ENCODE measurements at places on chromosomes 6 and 20.
A peak's percentile ranks its signal among the peaks of the same experiment; 100 is the strongest.

DNA sequence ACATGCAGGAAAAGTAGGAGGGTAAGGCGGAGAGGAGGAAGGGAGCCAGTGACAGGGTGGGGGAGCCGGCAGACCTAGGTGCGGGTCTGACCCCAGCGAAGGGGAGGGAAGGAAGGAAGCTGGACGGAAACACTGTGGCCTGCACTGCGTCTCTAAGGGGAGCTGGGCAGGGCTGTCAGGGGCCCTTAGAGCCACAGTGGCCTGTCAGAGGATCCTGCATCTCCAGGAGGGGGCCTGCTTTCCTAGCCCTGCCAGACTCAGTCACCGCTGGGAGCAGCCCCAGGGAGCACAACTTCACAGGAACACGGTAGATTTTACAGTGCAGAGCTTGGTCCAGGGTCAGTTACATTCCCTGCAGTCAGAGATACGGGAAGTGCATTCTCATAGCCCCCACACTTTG, 118.2 kb downstream of the PACRG start:
- no peak for DNase-seq

- no peak for DNase-seq
These were observed 17.1 kb upstream of the CALHM6 start for GRCh38 chr6:116444092-116444491.

GRCh38 chr6:50966986-50967385, 148.3 kb downstream of the TFAP2B start:
- DNase-seq: no peak

GRCh38 chr20:3687655-3688054, 5.8 kb upstream of the ADAM33 start:
- no peak for DNase-seq

GRCh38 chr6:40931931-40932330, 107.1 kb downstream of the UNC5CL start:
- DNase-seq: no peak

- no peak for DNase-seq
These were observed 10.4 kb upstream of the RNF182 start for GRCh38 chr6:13914351-13914750.

GRCh38 chr6:154232013-154232910, 124.3 kb downstream of the IPCEF1 start:
- DNase-seq: no peak

DNA sequence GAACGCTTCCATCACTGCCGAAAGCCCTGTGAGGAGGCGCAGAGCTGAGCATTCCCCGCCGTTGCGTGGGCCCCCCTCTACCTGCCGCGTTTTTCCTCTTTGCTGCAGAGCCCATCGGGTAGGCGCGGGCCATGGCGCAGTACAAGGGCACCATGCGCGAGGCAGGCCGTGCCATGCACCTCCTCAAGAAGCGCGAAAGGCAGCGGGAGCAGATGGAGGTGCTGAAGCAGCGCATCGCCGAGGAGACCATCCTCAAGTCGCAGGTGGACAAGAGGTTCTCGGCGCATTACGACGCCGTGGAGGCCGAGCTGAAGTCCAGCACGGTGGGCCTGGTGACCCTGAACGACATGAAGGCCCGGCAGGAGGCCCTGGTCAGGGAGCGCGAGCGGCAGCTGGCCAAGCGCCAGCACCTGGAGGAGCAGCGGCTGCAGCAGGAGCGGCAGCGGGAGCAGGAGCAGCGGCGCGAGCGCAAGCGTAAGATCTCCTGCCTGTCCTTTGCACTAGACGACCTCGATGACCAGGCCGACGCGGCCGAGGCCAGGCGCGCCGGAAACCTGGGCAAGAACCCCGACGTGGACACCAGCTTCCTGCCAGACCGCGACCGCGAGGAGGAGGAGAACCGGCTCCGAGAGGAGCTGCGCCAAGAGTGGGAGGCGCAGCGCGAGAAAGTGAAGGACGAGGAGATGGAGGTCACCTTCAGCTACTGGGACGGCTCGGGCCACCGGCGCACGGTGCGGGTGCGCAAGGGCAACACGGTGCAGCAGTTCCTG, 693 bp downstream of the FAM50B start:
- no peak for DNase-seq

- DNase-seq: no peak
These were observed 454 bp downstream of the L3MBTL3 start for GRCh38 chr6:130018744-130019325.

- DNase-seq: no peak
These were observed 69.2 kb downstream of the ATG5 start for GRCh38 chr6:106256201-106256968.

DNA sequence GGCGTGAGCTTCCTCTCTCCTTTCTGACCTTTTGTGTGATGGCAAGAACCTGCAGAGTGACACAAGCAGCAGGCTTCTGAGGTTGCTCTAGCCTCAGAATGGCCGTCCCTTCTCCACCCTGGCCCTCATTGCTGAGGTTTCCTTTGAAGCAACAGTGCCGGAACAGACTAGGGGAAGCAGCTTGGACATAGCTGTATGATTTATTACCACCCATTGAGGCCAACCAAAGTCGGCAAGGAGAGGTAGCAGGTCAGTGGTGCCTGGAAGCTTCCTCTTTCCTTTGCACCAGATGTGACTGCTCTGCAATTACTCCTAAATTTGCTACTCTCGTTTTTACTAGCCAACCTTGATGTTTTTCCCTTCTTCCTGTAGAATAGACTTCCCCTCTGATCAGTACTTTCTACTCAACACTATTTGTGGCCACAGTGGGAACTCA, 31.4 kb downstream of the PTPN1 start:
- no peak for DNase-seq

- DNase-seq: no peak
These were observed 12.9 kb upstream of the FAM210B start for GRCh38 chr20:56345911-56346310.

DNA sequence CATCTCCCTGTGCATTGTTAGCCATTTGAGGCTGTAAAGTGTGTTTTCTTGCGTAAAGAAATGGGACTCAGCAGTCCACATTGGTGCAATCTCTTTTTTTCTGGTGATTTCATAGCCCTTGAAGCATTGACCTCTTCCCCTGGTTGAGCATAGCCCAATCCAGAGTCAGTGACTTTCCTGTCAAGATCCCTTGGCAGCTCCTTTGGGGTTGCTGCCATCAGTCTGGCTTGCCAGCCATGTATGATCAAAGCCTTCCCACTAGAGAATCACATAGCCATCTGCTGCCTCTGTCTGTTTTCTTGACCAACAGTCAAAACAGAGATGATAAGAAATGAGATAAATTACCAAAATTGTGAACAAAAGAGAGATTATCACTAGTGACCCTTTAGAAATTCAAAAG, 19.6 kb downstream of the HLA-A start:
- DNase-seq: no peak

DNA sequence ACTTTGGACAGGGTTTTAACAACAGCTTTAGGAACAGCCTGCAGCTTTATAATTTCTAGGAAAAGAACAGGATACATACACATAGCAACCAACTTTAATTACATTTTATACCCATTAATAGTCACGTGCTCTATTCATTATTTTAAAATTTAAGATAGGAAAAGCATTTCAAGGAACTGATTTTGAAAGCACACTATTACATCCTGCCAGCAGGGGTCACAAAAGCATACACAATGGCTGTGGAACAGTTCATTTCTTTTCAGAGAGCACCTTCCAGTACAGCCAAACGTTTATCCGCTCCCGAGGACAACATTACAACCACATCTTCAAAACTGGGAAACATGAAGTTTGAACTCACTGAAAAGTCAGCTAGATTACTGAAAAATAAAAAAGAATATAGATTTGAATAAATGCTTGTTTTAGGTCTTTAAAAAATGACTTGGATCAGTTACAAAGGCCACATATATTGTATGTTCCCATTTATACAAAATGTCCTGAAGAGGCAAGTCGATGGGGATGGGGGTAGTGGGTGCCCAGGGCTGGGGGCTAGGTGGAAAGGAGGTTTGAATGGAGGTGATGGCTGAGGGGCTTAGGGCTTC, 104.6 kb upstream of the EXOC2 start:
- peak; percentile 34 for DNase-seq

DNA sequence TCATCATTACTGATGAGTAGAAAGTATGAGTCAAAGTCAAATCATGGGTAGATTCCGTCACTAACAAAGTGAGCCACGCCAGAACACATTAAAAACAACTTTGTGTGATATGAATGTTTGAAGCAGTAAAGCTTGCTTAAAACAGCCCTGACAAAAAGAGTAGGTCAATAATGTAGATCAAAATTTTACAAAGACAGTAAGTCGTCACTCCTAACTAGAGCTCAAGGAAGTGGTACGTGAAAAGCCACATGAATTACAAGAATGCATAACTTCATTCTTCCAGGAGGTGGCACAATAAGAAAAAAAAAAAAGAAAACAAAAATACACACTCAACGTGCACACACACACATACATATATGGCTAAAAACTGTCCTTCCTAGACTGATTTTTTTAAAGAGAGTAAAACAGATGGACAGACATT, 69.9 kb downstream of the HACE1 start:
- no peak for DNase-seq

GRCh38 chr6:12026120-12026519, 14.0 kb downstream of the HIVEP1 start:
- no peak for DNase-seq

GRCh38 chr20:58268936-58269619, 40.4 kb upstream of the RAB22A start:
- no peak for DNase-seq

DNA sequence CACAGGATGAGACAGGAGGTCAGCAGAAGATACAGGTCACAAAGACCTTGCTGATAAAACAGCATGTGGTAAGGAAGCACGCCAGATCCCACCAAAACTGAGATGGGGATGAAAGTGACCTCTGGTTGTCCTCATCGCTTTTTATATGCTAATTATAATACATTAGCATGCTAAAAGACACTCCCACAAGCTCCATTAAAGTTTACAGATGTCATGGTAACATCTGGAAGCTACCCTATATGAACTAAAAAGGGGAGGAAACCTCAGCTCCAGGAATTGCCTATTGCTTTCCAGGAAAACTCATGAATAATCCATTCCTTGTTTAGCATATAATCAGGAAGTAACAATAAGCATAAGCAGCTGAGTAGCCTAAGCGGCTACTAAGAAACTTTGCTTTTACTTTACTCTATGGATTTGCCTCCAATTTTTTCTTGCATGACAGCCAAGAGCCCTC, 8.4 kb upstream of the RIN2 start:
- DNase-seq: no peak

- DNase-seq: no peak
These were observed 56.4 kb downstream of the FOXF2 start for GRCh38 chr6:1445650-1446330.

DNA sequence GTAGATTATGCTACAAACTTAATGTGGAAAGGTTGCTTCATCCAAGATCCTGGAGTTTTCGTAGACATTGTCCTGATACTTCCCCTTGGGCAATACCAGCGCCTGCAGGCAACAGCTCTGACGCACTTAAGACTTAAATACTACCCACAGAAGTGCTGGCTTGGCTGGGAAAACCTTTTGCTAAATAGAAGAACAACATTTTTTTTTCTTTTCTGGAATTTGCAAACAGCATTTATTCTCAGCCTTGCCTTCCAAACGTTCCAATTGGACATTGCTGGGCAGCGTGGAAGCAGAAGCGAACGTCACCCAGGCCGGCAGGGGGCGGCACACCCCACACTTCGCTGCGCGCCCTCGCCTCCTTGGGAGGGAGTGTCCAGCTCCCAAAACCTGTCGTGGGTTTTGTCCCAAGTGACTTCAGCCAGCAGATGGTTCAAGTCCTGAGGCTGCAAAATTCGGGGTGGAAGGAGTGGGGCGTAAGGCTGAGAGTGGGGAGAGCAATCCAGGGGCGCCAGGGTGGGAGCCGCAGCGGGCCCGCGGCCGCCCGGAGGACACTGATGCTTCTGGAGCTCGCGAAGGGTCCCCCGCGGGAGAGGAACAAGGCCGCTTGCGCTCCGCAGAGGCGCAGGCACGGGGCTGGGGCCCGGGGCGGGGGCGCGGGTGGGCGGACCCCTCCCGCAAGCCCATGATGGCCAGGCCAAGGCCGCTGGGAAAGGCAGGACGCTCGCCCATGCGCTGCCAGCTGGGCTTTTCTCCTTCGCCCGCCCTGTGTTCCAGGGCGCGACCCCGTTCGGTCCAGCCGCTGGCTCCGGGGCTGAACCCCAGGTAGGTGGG, 60.8 kb upstream of the MAP3K4 start:
- peak; percentile 52 for DNase-seq

DNA sequence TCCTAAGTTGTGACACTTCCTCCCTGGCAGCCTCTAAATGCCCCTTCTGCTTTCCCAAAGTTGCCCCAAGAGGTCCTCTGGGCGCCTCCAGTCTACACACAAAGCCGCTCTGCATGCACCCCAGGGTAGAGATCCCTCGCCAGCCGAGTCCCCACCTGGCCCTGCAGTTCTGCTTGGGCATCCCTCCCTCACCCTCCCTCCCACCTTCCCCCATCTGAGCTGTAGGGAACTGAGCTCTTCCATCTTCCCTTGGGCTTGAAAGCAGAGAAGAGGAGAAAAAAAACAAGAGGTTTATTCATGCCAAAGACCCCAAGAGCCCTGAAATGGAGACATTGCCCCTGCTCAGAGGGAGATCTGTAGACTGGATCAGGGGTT, 5.7 kb upstream of the FGD2 start:
- no peak for DNase-seq

- no peak for DNase-seq
These were observed at the start of gene TMEM74B for GRCh38 chr20:1184638-1185315. Gene TMEM74B (minus strand): TSS chr20:1184981. CDS start chr20:1183801, 1,180 bp downstream.

DNA sequence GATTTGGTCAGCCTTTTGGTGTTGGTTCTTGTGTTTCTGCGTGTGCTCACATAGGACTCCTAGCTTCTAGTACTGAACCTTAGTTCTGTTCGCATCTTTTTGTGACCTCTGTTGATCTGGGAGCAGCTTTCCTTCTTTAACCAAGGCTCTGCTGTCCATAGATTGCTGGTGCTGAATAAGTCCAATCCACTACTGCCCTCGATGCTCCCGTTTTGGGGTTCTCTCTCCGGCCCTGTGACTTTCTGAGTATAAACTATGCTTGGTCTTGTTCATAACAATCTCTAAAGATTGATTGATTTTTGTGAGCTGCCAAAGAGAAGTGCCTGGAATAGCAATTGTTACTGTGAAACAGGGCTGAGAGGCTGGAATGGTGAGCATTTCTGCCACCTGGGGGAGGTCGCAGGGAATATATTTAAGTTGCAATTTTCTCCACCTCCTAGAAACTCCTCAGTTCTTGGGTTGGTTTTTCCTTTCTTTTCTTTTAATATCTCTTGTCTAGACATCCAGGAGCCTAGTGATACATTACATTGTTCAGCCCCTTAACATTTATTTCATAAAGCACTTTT, 422.9 kb upstream of the CHD6 start:
- no peak for DNase-seq

Data from activated CD4-positive, alpha-beta T cell treated with anti-CD3 and anti-CD28 coated beads for 24 hours (primary cell).